GM10248 (cell line): ENCODE measurements at places on chromosomes 2 and 18.

DNA sequence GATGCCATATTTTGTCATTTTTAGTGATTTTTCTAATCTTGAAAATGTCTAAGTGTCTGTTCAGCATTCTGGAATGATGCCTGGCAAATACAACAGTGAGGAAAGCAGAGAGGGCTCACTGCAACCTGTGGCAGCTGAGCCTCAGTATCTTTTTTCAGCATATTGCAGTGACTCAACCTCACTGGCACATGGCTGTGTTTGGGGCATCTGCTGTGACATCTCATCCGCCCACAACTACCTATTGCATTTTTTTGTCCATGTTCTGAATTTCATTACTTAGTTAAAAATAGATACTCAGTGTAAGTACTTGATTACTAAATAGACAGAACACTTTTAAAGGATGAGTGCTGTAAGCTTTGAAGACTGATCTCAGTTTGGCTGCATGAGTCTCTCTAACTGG is 10.7 kb downstream of the BABAM2 start:
- no peak for DNase-seq

DNA sequence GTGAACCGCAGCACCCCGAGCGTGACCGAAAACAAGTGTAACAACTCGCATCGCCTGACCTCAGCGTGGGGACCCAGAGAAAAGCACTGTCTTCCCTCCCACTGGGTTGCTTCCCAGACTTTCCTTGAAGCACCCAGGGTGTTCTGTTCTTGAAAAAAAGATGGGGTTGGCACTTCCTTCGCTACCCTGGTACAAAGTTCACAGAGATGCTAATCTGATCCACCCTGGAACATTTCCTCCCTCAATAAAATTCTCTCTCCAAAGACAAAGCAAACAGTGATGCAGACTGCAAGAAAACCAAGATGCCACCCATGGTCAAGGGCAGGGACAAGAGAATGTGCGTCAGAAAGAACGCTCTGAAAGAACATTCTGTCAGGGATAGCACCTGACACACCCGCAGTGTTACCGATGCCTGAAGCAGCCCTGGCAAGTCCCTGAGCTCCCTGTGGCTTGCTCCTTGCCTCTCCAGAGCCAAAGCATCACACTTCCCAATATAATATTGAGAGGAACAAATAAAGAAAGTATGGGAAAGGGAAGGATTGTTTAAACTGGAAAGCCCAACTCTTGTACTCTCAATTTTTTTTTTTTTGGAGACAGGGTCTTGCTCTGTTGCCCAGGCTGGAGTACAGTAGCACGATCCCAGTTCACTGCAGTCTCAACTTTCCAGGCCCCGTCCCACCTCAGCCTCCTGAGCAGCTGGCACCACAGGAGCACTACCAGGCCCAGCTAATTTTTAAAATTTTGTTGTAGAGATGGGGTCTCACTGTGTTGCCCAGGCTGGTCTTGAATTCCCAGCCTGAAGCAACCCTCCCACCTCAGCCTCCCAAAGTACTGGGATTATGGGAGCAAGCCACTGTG is 70.7 kb downstream of the TBC1D8 start:
- DNase-seq: no peak

DNA sequence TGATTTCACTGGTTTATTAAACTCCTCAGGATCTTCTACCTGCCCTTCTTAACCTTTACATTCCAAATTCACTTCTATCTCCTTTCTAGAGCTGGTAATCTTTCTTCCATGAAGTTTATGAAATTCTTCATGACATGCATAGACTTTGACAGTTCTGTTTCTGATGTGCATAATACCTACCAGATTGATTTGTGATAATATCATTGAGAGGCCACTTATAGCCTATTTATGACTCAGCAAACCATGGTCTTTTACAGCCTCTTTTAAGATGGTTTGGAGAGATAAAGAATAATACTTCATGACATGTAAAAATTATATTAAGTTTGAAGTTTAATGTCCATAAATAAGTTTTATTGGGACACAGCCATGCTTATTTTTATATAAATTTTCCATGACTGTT is 14.0 kb downstream of the SCN2A start:
- DNase-seq: no peak

- DNase-seq: no peak
Observed at GRCh38 chr2:118431997-118432396, 343.7 kb downstream of the INSIG2 start.

DNA sequence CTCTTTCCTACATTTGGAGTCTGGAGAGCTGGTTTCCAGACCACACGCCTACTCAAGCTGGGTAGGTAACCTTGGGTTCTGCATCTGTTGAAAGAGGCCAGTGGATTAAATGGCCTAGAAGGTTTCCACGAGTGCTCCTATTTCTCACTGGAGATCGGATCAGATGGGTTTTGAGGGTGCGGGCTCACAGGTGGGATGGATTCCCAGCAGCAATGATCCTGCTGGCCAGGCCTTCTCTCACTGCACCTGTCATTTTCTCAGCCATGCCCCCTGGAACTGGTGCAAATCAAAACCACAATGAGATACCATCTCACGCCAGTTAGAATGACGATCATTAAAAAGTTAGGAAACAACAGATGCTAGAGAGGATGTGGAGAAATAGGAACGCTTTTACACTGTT is 747.5 kb upstream of the RAB6C start:
- no peak for DNase-seq

DNA sequence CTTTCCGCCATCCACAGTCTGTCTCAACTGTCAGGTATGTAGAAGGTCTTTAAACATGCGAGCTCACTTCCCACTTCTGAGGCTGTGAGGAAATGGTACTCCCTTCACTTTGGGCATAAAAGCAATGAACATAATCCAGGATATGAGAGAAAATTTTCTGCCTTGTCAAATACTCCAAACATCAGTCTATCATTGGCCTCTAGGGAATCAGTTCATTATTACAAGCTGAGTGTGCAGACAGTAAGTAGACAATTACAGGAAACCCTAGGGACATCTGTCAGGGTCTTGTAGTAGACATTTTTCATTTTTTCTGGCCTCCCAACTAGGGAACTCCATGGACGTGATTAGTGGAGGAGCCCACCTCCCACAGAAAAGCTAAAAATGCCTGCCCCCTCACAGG is 13.6 kb upstream of the APCDD1 start:
- no peak for DNase-seq

GRCh38 chr2:163852616-163853015 is 116.8 kb upstream of the FIGN start:
- no peak for DNase-seq

DNA sequence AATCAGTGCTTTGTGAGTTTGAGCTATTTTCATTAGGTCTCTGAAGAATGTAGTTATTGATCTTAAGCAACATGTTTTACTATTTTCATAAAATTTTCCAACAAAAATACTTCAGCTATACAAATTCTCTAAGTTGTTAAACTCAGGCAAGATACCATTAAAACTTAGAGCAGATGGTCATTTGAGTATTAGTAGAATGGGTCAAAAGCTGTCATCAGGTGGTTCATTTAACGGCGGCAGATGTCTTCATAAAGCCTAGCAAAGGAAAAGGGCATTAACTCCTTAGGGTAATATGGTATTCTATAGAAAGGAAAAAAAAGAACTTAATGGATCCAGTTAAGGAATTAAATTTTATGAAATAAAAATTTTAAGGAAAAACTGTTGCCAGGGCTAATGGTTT is 19.2 kb downstream of the MIB1 start:
- DNase-seq: no peak

DNA sequence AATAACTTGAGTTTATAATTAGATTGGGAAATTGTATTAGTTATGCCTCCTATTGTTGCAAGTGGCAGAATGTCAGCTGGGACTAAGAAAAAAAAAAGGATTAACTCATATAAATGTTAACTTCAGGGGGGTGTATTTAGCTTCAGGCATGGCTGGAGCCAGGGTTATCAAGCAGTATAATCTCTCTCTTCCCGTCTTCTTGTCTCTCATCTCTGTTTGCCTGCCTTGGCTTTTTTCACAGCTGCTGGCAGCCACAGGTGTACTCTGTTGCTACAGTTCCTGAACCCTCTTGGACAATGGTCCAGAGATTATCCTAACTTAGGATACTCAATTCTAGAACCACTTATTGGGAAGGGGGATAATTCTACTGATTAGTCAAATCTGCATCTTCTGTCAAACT is 370.7 kb upstream of the MEX3C start:
- no peak for DNase-seq

DNA sequence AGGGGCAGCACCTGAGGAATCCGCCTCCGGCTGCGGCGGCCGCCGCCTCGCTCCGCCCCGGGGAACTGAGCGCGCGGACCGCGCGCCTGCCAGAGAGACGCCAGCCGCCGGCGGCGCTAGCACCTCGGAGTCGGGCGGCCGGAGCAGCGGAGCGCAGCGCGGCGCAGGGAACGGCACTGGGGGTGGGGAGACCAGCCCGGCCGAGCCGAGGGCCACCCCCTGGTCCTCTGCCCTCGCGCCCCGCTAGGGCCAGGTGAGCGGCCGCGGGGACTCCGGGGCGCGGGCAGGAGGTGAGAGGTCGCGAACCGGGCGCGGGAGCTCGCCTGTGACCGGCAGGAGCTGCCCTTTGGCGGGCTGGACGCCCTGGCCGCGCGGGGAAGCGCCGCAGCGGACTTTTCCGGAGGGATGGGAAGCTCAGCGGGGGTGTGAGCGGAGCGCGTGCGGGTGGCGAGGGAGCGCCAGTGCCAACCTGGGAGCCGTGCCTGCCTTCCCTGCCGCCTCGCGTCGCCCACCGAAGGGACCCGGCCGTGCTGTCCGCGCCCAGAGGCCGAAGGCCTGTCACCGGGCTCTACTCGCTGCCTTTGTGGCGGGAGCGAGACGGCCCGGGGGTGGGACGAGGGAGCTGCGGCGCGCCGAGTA is at the start of gene GREB1L:
Gene GREB1L, plus strand, starts transcription at position 92 of the 639 bp plus-strand sequence. CDS start 141,287 bp downstream, outside the sequence.
- peak; percentile 55 for DNase-seq

- no peak for DNase-seq
Observed at GRCh38 chr2:56681659-56682396, 498.0 kb downstream of the CCDC85A start.

GRCh38 chr2:176793792-176794191 is 418.8 kb upstream of the HNRNPA3 start:
- no peak for DNase-seq

DNA sequence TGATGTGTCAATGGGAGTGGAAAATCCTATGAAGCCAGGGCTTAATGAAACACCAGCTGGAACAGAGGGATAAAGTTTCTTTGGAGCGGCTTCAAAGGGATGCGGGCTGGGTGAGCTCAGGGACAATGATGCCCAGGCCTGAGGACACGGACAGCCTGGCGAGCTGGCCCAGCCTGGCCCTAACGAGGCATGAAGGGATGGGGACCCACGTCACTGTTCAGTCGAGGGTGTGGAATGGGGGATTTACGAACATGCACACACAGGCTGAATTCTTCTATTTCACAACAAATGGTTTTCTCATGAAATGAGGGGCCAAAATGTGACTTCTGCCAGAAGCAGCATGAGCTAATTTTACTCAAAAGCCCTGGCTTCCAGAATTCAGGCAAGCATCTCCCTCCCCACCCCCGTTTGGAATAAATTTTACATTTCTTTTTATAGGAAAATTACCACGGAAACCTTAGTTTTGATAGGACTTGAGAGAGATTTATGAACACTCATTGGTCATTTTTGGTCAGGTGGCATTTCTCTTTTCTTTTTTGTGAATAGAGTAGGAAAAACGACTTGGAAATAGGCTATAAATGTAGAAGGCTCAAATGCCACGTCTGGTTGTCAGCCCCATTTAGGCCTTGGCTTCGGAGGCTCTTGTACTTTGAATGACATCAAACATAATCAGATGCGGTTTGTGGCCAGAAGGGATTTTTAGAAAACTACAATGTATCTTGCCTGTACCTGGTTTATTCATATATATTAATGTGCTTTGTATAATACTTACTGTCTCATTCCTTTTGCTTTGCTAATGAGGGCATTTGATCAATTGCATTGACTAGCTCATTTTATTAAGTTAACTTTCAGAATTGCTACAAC is 893.8 kb upstream of the CELF4 start:
- DNase-seq: no peak

- no peak for DNase-seq
Observed at GRCh38 chr2:46170026-46170425, 127.2 kb upstream of the EPAS1 start.

GRCh38 chr18:63374540-63374939 is 7.5 kb upstream of the KDSR start:
- DNase-seq: no peak

DNA sequence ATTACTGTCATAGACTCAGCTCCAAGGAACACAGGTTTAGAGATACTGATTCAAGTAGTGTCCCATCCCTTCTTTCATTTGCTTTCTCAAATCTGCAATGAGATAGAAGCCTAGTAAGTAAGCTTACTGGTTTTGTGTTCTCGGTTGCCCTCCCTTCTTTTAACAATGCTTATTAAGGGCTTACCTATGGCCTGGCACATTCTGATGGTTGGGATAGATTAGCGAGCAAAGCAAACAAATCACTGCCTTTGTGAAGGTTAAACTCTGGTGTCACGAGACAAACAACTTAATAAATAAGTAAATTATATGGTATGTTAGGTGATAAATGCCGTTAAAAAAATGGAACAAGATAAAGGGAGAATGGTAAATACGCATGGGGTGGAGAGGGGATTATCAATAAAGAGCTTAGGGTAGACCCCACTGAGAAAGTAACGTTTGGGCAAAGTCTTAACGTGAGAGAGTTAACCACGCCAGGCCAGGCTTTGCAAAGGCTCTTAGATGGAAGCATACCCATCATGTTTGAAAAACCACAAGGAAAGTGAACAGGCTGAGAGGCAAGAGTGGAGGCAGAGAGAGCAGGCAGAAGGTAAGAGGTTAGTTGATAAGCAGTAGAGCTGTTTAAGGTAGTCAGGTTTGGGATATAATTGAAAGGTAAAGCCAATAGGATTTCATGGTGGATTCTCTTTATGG is 31.0 kb downstream of the EIF2AK3 start:
- no peak for DNase-seq

GRCh38 chr2:230722207-230722885 is 9.7 kb downstream of the CAB39 start:
- no peak for DNase-seq

DNA sequence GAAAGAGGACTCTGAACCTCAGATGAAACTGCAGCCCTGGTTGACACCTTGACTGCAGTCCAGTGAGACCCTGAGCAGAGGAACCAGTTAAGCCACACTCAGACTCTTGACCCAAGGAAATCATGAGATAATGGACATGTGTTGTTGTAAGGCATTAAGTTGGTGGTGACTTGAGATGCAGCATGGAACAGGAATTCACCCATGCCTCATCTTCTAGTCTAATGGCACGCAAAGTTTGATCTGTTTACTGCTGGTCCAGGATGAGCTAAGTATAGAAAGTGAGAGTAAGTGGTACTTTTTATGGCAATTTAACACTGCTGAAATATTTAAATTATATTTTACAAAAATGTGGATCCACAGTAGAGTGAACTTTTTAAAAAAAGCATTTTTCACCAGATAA is 51.3 kb upstream of the LTBP1 start:
- no peak for DNase-seq
